ENCODE measurements at places on chromosomes 12 and 14. TPM values are rescaled to one million over a fixed set of nuclear protein-coding genes. Genes with fewer than 3 reads are reported as not detected.

GRCh38 chr12:120820884-120821510 is 83.2 kb downstream of the SPPL3 start:
- DNase-seq: no peak
- no peaks in the 10 kb centered on the region for H3K36me3 ChIP-seq
- H3K27ac ChIP-seq: no peak overlapping the region
- H3K4me3 ChIP-seq: no peak overlapping the region
- peaks cover 6% of the 10 kb centered on the region for H3K4me1 ChIP-seq
- H3K27me3 ChIP-seq: no peaks in the 10 kb centered on the region

GRCh38 chr12:122749569-122750332 is 2.9 kb upstream of the DENR start:
- no peaks in the 10 kb centered on the region for H3K27me3 ChIP-seq
- peaks cover 2% of the 10 kb centered on the region for H3K4me1 ChIP-seq
- peaks cover 2% of the 10 kb centered on the region for H3K36me3 ChIP-seq
- no peak overlapping the region for H3K4me3 ChIP-seq

DNA sequence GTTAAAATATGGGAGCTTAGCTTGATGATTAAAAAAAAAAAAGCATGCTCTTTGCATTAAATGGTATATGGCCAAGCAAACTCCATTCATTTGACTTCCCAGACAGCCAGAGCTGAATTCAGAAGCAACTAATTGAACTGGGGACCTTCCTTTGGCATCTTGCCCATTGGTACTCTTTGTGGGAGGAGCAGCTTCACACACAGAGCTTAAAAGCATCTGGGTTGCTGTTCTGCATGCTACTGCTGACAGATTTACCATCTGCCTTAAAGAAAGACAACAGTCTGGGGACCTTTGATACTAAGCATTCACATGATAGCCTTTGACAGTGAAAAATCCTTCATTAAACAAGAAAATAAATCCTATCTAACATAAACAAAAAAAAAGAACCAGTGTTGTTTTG is 977.9 kb downstream of the TMTC2 start:
- H3K36me3 ChIP-seq: no peaks in the 10 kb centered on the region
- no peak overlapping the region for H3K27ac ChIP-seq
- no peak for DNase-seq
- H3K4me3 ChIP-seq: no peak overlapping the region

GRCh38 chr12:125222876-125223275 is 157.6 kb downstream of the AACS start:
- no peaks in the 10 kb centered on the region for H3K36me3 ChIP-seq
- no peak for DNase-seq
- H3K27ac ChIP-seq: no peak overlapping the region
- H3K4me1 ChIP-seq: no peaks in the 10 kb centered on the region
- H3K27me3 ChIP-seq: no peaks in the 10 kb centered on the region

- no peak overlapping the region for H3K4me3 ChIP-seq
- H3K36me3 ChIP-seq: no peaks in the 10 kb centered on the region
- DNase-seq: no peak
- no peaks in the 10 kb centered on the region for H3K4me1 ChIP-seq
- no peaks in the 10 kb centered on the region for H3K27me3 ChIP-seq
- no peak overlapping the region for H3K27ac ChIP-seq
Observed at GRCh38 chr12:129564768-129565167, 339.1 kb downstream of the TMEM132D start.

- no peak overlapping the region for H3K27ac ChIP-seq
- H3K4me1 ChIP-seq: no peaks in the 10 kb centered on the region
- no peak overlapping the region for H3K4me3 ChIP-seq
- H3K36me3 ChIP-seq: no peaks in the 10 kb centered on the region
- H3K27me3 ChIP-seq: no peaks in the 10 kb centered on the region
Observed at GRCh38 chr12:107058190-107058589, 35.2 kb downstream of the CRY1 start.

DNA sequence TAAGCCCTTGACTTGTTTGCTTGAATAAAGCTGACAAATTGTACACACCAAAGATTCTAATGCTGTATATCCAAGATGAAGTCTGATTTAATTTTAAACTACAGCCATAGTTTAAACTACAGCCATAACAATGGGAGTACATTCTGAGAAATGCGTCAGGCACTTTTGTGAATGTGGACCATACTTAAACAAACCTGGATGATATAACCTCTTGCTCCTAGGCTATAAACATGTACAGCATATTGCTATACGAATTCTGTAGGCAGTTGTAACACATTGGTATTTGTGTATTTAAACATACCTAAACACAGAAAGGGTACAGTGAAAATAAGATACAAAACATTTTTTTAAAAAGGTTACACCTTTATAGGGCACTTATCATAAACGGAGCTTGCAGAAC is 59.4 kb upstream of the KCNMB4 start:
- peaks cover 10% of the 10 kb centered on the region for H3K36me3 ChIP-seq
- no peak overlapping the region for H3K4me3 ChIP-seq
- H3K27ac ChIP-seq: no peak overlapping the region
- H3K4me1 ChIP-seq: no peaks in the 10 kb centered on the region
- no peak for DNase-seq

DNA sequence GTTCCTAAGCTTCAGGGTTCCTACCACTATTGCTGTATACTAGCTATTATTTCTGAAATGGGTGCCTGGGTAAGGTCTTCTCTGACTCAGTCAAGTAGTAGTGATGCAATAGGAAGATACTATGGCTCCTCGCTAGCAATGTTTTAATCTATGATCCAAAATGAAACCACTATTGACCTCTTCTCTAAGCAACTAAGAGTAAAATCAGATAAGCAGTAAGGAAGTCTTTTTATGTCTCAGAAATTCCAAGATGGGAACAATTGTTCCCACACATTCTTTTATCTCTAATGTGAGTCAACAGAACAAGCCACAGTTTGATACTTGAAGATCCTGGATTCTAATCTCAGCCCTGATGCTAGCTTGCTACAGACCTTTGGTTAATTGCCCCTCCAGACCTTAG is 45.1 kb downstream of the AREL1 start:
- H3K4me1 ChIP-seq: no peaks in the 10 kb centered on the region
- H3K27me3 ChIP-seq: no peaks in the 10 kb centered on the region
- H3K36me3 ChIP-seq: peaks cover 62% of the 10 kb centered on the region
- H3K4me3 ChIP-seq: no peak overlapping the region

- DNase-seq: no peak
- H3K4me1 ChIP-seq: peaks cover 11% of the 10 kb centered on the region
- H3K36me3 ChIP-seq: 0 out of 2 replicates have a peak, but pooled peaks cover 3% of the 10 kb centered on the region
Observed at GRCh38 chr12:7788294-7788660, 925 bp upstream of the NANOG start.

GRCh38 chr14:90545966-90546751 is 149.3 kb downstream of the CALM1 start:
- H3K36me3 ChIP-seq: no peaks in the 10 kb centered on the region
- no peak overlapping the region for H3K27ac ChIP-seq
- H3K4me3 ChIP-seq: no peak overlapping the region
- H3K27me3 ChIP-seq: no peaks in the 10 kb centered on the region
- no peak for DNase-seq
- peaks cover 6% of the 10 kb centered on the region for H3K4me1 ChIP-seq

GRCh38 chr12:81930037-81930436 is 170.9 kb upstream of the PPFIA2 start:
- no peaks in the 10 kb centered on the region for H3K27me3 ChIP-seq
- H3K4me1 ChIP-seq: no peaks in the 10 kb centered on the region
- no peak for DNase-seq
- H3K4me3 ChIP-seq: no peak overlapping the region
- no peak overlapping the region for H3K27ac ChIP-seq

DNA sequence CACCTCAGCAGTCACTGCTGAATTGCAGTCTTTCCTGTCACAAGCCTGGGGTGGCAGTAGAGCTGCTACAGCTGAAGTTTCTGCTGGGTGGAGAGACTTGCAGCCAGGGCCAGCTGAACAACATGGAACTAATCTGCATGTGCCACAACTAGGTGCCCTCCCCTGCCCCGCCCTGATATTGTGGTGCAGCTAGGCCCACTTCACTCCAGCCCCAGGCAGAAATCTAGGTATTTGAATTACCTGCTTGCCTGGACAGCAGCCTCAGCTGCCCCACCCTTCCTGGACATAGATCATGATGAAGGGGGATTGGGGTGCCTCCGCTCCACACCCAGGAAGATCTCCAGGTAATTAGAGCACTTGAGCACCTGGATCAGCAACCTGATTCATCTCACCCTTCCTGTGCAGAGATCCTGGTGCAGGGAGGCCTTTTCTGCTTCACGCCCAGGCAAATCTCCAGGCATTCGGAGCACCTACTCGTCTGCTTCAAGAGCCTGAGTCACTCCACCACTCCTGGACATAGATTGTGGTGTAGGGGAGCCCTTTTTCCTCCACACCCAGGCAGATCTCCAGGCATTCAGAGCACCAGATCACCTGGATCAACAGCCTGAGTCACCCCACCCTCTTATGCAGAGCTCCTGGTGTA is 477.0 kb downstream of the SOX5 start:
- H3K4me1 ChIP-seq: no peaks in the 10 kb centered on the region
- no peak overlapping the region for H3K4me3 ChIP-seq
- DNase-seq: no peak
- H3K27me3 ChIP-seq: no peaks in the 10 kb centered on the region
- H3K36me3 ChIP-seq: no peaks in the 10 kb centered on the region

The NPC2 gene
- polyA plus RNA-seq: 287 TPM

The AQP2 gene
- not detected for polyA plus RNA-seq

The TAS2R50 gene
- not detected for polyA plus RNA-seq

The TUNAR gene
- 12.8 TPM for polyA plus RNA-seq

The BBS10 gene
- 4.4 TPM for polyA plus RNA-seq

The SLC25A21 gene
- polyA plus RNA-seq: 1.9 TPM

The RNF10 gene
- 71.6 TPM for polyA plus RNA-seq

The TSPAN11 gene
- polyA plus RNA-seq: 8.2 TPM

The PPM1H gene
- 17.3 TPM for polyA plus RNA-seq

The SOX5 gene
- 1.9 TPM for polyA plus RNA-seq
